ENCODE measurements at places on chromosomes 7 and 10.

- DNase-seq: no peak
Observed at GRCh38 chr10:98396096-98397063, 18.6 kb downstream of the PYROXD2 start.

GRCh38 chr10:72255977-72256729, 17.6 kb upstream of the DDIT4 start:
- DNase-seq: no peak

DNA sequence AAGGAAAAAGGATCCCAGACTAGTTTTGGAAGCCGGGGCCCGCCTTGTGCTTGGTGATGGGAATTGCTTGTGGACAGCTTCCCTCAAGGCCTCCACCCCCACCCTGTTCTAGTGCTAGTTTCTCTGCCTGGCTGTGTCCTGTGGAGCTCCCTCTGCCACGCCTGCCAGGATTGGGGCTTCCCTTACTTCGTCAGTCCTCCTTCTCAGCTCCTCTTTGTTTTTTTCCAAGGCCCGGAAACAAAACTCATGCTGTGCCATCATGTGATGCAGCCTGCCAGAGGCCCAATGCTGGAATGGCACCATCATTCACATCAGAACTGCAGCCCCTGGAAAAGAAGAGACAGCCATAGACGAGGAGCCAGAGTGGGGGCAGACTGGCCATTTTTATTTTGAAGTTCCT, 11.2 kb downstream of the YKT6 start:
- no peak for DNase-seq

GRCh38 chr10:1465993-1466764, 271.1 kb downstream of the ADARB2 start:
- no peak for DNase-seq

GRCh38 chr7:153640586-153640985, 411.6 kb upstream of the DPP6 start:
- DNase-seq: no peak

DNA sequence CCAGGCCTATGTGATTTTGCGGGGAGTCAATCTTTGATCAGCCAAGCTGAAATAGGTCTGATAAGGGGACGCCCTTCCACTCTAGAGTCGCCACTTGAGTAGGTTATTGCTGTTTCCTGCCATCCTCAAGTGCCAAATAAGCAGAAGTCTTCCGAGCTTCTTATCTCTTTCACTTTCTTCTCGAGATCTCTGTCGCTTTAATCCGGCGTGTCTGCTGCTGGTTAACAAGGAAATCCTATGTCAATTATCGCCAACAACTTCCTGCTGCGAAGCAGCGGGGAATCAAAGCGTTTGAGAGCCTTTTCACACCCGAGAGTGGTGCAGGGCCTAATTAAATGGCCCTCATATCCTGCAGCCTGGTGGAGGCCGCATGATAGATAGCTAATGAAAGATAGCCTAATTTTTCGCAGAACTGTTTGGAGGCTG, 215.9 kb downstream of the RAB11FIP2 start:
- DNase-seq: no peak

DNA sequence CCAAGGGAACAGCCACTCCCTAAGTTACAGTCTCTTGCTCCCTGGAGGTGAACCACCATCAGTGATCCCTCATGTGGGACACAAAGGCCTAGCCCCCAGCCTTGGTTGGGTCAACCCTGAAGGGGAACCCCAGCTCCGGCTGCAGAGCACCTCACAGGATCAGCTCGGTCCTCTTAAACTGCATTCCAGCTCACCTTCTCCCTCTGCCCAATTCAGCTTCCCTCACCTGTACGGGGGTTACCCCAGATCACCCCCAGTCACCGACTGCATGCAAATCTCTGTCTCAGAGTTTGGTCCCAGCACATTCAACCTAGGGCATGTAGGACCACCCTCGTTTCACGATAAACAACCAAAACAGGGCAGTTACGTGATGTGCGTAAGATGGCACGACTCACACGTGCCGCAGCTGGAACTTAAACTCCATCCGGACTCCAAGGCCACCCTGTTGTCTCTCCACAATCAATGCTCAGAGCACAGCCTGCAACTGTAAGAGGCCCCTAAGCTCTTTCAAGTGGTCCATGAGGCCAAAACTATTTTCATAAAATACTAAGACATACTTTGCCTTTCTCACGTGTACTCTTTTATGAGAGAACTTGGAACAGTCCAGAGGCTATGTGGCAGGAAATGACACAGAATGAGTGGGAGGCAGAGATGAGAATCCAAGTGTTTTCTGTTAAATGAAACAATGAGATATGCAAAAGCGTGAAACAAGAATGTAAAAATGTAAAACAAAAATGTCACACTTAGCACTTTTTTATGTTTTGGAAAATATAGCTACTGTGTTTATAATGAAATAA, 285.2 kb downstream of the PTPRN2 start:
- no peak for DNase-seq

DNA sequence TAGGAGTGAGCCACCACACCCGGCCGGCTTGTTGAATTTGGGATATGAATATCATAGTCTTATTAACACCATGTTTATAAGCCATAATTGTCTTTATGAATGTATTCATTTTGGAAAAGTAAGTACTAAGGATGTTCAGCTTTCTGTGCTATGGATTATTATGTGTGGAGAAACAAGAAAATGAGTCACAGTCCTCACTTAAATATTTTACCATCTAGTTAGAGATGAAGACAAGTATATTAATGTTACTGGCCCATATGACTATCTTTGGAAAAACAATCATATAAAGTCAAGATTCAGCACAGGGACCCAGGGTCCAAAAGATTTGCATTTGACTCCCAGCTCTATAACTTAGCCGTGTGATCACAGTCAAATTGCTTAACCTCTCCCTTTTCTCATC, 9.8 kb upstream of the TOMM7 start:
- no peak for DNase-seq

DNA sequence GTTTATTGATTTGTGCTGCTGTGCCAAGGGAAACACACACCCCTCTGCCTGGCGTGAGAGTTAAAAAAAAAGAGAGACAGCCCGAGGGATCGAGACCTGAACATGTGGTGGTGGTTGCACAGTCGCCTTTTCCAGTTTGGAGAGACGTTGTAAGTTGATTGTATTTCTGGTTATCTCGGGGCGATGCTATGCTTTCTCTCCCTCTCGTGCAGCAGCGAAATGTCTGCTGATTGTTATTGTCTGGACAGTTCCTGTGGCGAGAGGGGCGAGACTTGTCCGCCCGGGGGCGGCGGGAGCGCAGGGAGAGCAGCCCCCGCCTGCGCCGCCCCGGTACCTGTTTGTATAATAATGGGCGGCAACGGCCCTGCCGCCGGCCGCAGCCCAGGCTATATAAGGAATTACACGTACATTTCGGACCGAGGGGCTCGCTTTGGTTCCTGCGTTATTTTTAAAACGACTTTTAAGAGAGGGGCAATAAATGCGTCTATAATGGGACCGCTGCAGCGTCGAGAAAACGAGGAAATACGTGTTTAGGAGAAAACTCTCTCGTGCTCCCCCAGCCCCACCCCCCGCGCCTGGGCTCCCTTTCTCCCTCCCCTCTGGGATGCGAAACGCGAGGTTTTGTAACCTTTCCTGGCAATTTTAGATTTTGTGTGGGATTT, 1.7 kb downstream of the ZEB1 start:
- no peak for DNase-seq

DNA sequence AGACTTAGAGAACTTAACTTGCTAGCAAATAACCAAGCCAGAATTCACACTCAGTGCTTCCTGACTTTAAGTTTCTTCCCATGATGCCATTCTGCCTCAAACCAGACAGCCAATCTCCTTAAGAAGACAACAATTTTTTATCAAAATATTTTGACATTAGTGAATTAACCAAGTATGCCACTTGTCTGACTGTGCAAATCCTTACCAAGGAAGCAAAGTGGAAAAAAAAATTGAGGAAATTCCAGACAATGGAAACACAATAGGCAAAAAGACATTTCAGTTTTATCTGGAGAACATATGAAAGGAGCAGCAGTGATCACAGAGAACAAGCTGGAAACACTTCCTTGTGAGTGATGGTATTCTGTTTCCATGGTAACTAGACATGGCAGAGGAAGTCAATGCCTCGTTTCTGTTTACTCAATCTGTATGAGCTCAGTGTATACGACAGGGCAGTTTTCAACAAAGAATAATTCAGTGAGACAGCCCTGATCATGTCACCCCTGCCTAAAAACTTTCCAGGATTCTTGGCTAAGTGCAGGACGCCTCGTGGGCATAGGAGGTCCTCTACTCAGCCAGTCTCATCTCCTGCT, 114.2 kb downstream of the DYNC1I1 start:
- DNase-seq: no peak

DNA sequence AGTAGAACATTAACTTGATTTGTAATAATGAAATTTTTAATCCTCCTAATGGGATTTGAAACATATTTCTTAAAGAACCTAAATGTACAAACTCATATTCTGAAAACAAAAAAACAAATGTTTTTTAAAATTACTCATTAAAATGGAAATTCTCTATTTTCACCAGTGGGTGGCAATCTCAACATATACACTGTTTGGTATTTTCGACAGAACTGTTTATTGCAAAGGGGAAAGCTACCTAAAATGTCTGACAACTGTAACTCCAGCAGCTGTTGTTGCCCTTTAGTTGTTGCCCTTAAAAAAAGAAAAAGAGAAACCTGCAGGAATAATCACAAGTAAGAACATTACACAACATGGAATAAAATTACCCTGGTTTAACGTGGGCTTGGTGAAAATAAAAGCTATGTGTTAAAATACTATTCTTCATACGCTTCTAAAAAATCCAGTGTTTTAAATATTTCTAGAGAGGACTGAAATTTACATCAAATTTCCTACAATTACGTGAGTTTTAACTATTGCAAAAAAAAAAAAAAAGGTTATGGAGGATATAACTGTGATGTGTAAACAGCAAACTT, 54.5 kb downstream of the COL1A2 start:
- DNase-seq: no peak

- DNase-seq: no peak
Observed at GRCh38 chr10:29761916-29762315, 127.1 kb upstream of the SVIL start.

GRCh38 chr10:14623931-14624330, 150.8 kb downstream of the FAM107B start:
- DNase-seq: no peak

DNA sequence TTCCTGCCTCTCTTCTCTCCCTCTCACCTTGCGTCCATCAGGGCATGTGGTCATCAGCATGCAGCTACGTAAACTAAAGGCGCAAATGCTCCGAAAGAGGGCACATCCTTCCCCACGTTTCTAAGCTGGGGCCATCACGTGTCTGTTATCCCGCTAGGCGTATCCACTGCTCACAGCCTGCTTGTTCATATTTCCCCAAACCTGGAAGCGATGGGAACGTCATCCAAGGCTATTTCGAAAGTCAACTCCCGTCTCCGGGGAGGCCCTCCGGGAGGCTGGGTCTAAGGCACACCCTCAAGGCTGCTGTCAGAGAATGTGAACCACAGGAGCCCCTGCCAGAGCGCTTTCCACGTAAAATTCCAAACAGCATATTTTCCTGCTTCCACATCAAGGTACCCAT, 199.2 kb downstream of the DIP2C start:
- no peak for DNase-seq

DNA sequence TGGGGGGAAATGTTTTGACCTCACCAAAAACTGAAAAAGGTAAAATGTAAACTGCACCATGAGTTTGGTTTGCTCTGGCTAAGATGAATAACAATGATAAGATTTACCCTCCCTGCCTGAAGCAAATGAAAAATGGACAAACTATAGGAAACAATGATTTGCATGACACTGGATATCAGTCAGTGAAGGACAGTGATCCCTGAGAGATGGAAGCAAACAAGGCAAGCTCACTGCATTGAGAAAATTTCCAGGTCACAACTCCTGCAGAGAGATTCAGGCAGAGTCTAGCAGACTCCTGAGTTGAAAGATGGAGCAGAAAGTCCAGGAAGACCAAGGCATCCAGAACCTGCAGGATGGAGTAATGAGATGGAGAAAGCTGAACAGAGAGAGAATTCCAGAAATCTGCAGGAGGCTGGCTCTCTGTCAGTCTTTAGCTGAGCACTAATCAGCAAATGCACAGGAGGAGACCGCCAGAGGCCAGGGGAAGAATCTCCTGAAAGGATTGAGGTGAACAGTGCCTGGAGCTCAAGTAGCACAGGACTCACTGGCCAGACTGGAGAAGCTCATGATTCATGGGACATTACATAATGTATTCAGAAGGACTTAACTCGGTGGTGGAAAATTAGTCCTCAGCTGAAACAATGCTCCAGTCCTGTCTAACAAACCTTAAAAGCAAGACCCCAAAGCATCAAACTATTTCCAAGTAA, 51.2 kb upstream of the PALS2 start:
- no peak for DNase-seq

DNA sequence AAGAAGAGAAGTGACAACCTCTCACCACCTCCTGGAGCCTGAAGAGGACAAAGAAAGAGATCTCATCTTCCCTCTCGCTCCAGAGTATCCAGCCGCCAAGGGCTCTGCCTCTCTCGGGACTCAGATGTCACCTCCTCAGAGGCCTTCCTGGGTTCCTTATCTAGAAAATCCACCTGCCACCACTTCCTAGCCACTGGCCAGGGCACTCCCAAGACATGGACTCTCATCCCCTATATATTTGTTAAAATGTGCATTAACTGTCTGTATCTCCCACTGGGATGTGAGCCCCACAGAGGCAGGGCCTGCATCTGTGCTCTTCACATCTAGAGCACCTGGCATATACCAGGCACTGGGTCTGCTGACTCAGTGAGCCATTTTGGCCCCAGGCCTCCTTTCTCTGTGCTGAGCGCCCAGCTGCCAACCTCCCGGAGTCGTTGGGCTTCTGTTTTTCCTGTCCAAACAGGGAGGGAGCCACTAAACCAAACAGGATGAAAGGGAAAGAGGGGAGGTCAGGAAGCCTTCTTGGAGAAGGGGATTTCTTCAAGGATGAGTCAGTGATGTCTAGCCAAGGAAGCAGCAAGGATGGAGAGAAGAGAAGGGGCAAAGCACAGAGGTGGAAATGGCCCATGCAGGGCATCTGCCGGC, 58.9 kb downstream of the KCNMA1 start:
- DNase-seq: no peak

GRCh38 chr10:8272794-8273425, 218.4 kb downstream of the GATA3 start:
- DNase-seq: no peak

DNA sequence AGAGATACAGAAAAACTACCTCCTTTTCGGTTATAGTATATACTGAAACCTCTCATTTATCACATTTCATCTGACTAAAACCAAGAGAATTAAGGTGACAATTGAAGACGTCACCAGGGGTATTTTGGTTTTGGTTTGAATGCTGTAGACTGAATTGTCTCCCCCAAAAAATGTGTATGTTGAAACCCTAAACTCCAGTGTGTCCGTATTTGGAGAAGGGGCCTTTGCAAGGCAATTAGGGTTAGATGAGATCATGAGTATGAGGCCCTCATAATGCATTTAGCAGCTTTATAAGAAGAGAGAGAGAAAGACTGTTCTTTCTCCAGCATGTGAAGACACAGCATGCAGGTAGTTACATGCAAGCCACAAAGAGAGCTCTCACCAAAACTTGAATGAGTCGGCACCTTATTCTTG, 59.5 kb downstream of the CACNA2D1 start:
- no peak for DNase-seq

GRCh38 chr7:158976468-158976848, 120.1 kb downstream of the DYNC2I1 start:
- DNase-seq: no peak

All from esophagus squamous epithelium (tissue), 5 donors.